Upper lobe of left lung (tissue), 6 donors: ENCODE measurements at places on chromosomes 3 and 15. TPM values are rescaled to one million over a fixed set of nuclear protein-coding genes. Genes with fewer than 3 reads are reported as not detected.

DNA sequence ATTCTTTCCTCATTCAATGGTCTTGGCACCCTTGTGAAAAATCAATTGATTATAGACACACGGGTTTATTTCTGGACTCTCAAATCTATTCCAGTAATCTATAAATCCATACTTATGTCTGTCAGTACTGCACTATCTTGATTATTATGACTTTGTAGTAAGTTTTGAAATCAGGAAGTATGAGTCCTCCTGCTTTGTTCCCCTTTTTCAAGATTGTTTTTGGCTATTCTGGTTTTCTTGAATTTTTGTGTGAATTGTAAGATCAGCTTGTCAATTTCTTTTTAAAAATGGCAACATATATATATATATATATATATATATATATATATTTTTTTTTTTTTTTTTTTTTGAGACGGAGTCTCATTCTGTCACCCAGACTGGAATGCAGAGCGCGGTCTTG, 32.3 kb upstream of the CFAP20DC start:
- no peak for DNase-seq
- H3K36me3 ChIP-seq: no peaks in the 10 kb centered on the region
- no peaks in the 10 kb centered on the region for H3K27me3 ChIP-seq
- no peak overlapping the region for H3K4me3 ChIP-seq

BUB1B gene
- total RNA-seq: 2.7 TPM

GRCh38 chr15:38349251-38349650, 96.6 kb downstream of the SPRED1 start:
- H3K36me3 ChIP-seq: peaks cover 14% of the 10 kb centered on the region
- no peak for DNase-seq
- H3K4me3 ChIP-seq: no peak overlapping the region
- no peak overlapping the region for H3K27ac ChIP-seq

GRCh38 chr3:102577082-102577789, 142.4 kb downstream of the ZPLD1 start:
- no peak for DNase-seq
- H3K4me3 ChIP-seq: no peak overlapping the region
- no peaks in the 10 kb centered on the region for H3K4me1 ChIP-seq
- H3K27me3 ChIP-seq: no peaks in the 10 kb centered on the region
